ENCODE measurements at places on chromosomes 5 and 9. TPM values are rescaled to one million over a fixed set of nuclear protein-coding genes. Genes with fewer than 3 reads are reported as not detected.
A peak's percentile ranks its signal among the peaks of the same experiment; 100 is the strongest.

- DNase-seq, result no peak
Observed at GRCh38 chr5:144230806-144231205, 60.1 kb downstream of the KCTD16 start.

DNA sequence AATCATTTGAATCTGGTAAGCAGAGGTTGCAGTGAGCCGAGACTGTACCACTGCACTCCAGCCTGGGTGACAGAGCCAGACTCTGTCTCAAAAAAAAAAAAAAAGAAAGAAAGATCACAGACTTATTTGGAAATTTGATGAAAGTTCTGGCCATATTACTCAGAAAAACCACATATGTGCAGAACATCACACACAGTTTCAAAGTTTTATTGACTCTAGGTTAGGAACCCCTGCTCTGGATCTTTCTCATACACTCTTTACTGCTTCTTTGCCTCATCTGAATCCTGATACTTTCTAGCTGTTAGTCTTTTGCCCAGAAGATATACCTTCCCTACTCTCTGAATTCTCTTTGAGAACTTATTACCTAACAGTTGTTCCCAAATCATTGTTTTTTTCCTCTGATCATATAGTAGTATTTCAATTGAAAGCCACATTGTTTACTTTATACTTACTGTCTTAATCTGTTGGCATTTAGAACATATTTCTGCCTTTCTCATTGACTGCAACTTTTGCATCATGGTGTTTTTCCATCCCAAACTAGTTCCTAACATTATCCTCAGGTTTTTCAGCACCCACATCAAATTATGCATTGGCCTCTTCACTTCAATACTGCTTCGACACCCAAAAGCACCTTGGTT is 68.7 kb downstream of the LNPEP start:
- DNase-seq, result no peak

DNA sequence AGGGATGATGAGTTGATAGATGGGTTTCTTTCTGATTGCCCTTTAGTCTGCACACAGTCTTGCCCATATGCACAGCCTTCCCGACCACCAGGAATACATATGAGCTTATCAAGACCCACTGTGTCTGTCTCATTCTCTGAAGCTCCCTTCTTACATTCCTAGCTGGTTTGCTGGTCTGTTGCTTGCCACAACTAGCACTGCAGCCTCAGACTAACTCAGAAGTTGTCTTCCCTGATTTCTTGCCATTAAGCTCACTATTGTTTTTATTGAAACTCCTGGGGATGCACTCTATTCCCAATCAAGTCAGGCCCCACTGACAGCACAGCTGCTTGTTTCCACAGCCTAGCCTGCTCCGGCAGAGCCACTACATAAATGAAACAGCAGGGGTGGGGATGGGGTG is 97.5 kb downstream of the SAXO1 start:
- DNase-seq, result no peak

DNA sequence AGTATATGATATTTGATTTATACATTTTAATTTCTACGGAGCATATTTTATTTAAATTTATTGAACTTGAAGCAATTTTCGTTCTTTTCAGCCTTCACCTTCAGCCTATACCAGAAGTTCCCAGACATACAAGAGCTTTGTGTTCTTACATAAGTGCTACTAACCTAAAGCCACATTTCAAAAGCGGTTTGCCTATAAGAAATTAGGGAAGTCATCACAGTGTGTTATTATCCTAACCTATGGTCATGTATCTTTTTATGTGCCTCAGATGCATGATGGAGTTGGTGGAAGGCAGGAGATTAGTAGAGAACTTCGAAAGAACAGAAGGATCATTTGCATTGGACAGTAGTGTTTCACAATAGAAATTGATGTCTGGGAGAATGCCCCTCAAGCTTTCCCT is 3.1 kb downstream of the KIF2A start:
- DNase-seq, result no peak

DNA sequence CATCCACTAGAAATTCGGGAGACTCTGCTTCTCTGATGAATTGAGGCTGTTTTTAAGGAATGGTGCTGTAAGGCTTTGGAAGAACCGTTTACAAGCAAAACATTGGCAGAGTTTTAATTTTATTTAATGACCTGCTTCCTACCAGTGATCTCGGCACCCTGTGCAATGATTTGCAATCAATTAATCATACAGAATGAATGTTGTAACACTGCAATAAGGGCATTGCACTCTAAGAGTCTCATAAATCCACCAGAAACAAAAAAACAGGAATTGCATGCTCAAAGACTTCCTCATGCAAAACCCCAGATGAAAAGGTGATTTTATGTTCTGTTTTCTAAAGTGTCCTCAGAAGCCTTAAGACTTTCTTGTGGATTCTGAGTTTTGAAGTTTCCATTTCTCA is 295.7 kb downstream of the ARHGEF28 start:
- DNase-seq, result no peak

DNA sequence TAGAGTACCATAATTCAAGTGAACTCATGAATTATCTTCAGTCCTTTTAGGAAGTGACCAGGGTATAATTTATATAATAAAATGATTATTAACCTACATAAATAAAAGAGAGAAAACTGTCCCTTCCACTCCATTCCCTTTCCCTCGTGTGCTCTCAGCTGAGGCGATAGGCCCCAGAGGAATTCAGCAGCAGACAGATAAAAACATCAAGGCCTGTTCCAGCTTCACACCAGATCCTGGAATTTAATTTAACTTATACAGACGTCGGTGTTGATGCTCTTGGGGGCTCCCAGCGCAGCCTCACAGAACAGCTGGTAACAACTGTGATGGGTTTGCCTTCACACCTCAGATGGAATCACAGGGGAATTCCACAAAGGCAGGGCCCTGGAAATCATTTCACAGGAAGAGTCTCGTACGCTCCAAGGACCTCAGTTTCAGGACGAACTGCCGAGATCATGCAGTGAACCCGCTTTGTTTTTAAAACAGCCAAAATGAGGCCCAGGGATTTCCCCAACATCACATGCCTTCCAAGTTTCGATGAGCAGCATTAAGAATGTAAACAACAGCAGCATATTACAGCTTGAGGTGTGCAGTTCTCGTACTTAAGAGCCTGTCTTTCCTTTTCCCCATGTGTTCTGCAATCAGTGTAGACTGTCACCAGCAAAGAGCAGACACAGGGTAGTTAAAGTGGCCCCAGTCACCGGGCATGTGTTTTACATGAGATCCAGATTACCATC is 73.6 kb upstream of the ALDH1B1 start:
- no peak for DNase-seq

DNM1 gene
- 14.7 TPM for total RNA-seq

- no peak for DNase-seq
Observed at GRCh38 chr9:75488719-75489110, 400.4 kb downstream of the OSTF1 start.

- no peak for DNase-seq
Observed at GRCh38 chr5:27818888-27819287, 780.5 kb upstream of the CDH9 start.

WDR31 gene
- total RNA-seq, result 5.1 TPM

DNA sequence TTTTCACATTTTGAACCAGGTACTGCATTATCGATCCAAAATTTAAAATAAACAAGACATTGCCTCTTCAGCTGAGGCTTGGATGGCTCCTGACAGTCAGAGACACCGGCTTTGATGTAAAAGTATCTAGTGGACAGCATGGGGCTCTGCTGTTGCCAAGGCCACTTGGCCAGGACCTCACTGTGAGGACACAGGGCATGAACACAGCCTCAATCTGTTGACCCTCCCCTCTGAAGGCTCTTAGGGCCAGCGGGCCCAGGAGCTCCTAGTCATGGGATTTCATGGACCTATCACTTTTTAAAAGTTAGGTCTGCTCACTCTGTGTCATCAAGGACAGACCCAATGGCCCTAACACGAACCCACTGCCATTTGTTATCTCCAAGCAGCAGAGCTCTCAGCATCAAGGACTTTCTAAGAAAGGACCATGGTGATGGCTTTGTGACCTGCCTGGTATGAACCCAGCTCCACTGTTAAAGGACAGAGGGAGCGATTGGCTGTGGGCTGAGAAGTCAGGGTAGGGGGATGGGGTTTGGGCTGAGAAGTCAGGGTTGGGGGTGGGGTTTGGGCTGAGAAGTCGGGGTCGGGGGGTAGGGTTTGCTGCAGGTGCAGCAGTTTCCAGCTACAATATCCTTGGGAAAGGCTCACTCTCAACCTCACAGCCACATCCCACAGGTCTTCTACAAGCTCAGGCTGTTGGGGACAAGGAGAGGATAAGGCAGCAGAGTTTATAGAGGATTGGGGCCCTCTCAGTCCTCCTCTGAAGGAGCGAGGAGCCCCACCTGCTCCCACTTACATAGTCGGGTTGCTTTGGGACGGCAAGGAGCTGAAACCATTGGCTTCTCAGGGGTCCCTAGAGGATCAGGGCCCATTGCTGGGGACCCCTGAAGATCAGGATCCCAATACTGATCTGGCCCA is 146.8 kb downstream of the BARX1 start:
- DNase-seq, result no peak

GRCh38 chr5:24535646-24536045 is 109.1 kb downstream of the CDH10 start:
- DNase-seq, result no peak

TNFAIP8 gene
- total RNA-seq, result 7.4 TPM

GRCh38 chr9:1052365-1053281 is 2.5 kb downstream of the DMRT2 start:
- no peak for DNase-seq

- peak; percentile 79 for DNase-seq
Observed at GRCh38 chr9:100714372-100715099, 136.7 kb downstream of the CAVIN4 start.

PARP8 gene
- total RNA-seq, result 7.5 TPM

DNA sequence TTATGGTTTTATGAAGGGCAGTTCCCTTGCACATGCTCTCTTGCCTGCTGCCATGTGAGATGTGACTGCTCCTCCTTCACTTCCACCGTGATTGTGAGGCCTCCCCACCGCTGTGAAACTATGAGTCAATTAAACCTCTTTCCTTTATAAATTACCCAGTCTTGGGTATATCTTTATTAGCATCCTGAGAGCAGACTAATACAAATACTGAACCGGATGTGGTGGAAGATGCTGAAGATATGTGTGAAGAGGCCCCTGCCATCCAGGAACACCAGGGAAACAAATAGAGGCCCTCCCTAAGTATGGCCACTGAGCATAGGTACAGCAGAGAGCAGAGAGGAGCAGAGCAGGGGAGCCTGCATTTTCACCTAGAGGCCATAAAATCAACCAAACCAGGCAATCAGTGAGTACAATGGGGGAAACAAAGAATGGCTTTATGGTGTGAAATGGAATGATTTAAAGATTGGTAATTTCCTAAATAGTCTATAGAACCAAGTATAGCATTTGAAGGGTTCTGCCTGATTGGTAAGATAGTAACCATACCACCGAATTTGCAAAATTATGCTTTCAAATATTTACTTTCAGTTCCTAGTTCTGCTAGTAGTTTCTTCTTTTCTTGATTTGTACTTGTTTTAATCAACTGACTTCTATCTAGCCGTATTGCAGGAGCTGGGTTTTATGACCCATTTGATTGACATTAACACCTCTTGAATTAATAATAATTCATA is 421.6 kb downstream of the IRX1 start:
- DNase-seq, result no peak

GRCh38 chr5:168882283-168882682 is 303.1 kb upstream of the PANK3 start:
- no peak for DNase-seq

SPAAR gene
- total RNA-seq, result 3.6 TPM

DNA sequence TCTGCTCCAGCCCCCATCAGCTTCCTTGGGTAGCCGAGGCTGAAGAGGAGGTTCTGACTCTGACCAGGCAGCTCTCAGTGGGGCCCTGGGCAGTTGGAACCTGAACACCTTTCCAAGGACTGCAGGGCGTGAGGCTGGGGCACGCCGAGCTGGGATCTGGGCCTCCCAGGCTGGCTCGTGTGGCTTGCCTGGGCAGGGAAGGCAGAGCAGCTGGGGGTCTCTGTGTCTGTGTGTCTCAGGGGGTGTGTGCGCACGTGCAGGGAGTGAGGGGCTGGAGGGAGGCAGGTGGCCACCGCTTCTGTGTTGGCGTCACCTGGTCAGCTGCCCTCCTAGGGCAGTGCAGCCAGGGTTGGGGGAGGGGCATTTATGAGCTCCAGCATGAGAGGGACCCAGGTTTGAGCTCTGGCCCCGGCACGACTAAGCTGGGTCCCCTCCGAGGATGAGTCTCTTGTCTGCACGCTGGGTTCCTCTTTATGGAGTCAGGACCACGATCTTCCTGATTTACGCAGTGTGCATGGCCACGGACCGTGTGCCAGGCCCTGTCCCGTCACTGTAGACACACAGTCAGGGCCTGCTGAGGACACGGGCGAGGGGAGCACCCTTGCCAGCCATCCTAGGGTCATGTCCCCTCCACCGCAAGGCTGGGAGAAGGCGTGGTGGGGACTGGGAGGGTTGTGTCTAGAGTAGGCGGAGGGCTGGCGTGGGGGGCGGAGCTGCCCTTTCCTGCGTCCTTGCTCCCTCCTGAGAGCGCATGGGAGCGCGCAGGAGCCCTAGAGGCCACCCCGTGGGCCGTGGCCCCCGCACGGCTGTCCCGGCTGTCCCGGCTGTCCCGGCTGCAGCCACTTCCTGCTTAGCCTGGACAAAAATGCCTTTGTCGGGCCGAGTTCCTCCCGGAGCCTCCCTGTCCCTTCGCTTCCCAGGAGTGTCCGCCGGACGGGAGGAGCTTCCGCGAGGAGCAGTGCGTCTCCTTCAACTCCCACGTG is 4.6 kb downstream of the ADAMTSL2 start:
- peak; percentile 71 for DNase-seq

CCDC152 gene
- total RNA-seq, result 0.39 TPM

SNX2 gene
- 49.6 TPM for total RNA-seq

- DNase-seq, result no peak
Observed at GRCh38 chr9:135098400-135099105, 11.1 kb downstream of the OLFM1 start.

DNA sequence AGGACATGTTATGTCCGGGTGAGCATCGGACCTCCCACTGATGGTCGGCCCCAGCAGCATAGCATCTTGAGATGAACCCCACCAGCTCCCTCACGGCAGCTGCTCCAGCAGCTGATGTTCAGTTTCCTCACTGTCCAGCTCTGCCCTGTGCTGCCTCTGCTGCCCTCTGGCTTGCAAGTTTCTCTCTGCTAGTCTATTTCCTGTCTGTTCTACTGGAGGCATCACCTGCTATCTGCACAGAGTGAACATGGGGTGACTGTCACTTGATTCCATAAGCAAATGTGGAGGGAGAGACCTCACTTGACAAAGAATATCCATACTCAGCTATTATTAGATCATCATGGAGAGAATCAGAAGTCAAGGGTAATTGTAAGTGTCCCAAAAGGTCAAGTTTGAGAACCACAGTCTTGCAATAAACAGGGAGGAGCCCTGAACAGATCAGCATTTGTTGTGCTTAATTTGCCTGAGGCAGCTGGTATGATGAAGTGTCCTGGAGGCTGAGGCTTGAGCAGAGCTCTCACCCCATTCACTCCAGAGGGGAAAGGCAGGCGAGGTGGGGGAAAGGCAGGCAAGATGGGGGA is 702.8 kb downstream of the SEMA5A start:
- DNase-seq, result no peak

Measured in adrenal gland (tissue), 19 donors.